ENCODE measurements at places on chromosomes 3 and 15.

DNA sequence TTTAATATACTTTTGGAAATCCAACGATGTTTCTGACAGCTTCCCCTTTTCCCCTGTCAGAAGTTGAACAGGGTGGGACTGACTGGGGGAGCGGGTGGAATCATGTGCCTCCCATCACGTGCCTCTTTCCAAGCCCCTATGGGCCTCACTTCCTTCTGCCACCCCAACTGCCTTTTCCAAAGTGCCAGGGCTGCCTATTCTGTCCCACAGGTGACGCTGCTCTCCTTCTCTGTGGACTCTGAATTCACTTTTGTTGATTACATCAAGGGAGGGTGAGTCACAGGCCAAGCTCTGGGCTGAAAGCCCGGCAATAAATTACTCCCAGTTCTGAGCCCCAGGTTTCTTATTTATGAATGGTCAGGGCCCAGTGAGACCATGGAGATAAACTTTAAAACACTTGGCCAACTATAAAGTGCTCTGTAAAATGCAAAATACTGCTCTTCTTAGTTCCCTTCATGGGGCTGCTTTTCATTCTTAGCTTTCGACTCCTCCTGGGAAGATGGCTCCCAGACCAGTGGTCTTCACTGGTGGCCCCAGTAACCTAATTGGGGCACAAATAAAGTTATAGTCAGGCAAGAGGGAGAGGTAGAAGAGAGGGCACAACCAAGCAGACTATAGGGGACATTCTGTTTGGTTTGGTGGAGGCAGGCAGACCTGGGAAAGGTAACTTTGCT lies 12.3 kb downstream of the CPNE9 start:
- peak; percentile 38 for DNase-seq

DNA sequence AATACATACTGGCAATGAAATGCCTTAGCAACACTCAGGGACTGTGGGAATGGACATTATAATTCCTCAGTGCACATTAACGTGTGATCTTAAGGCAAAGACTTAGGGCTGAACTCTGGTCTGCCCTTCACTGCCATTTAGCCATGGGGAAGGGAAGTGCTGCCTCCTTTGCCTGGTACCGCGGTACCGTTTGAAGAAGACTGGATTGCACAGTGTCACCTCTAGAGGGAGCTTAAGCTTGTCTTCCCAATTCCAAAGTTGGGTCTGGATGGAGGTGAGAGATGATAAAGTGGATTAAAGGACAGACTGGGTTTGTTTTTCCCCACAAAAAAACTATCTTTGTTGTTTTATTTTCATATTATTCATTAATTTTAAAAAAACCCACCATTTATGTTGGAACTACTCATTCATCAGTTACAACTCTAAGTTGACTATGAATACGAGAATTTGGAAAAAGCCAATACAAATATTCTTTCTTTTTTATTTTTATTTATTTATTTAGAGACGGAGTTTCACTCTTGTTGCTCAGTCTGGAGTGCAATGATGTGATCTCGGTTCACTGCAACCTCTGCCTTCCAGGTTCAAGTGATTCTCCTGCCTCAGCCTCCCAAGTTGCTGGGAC lies 60.0 kb upstream of the SYN2 start:
- no peak for DNase-seq

GRCh38 chr3:178236555-178237277 lies 299.5 kb upstream of the KCNMB2 start:
- DNase-seq, result no peak

GRCh38 chr3:27200721-27201489 lies 168.3 kb downstream of the NEK10 start:
- no peak for DNase-seq

- DNase-seq, result no peak
These were observed 586.1 kb downstream of the MECOM start for GRCh38 chr3:169077394-169077906.

GRCh38 chr3:188284455-188285212 lies 130.7 kb downstream of the LPP start:
- no peak for DNase-seq

DNA sequence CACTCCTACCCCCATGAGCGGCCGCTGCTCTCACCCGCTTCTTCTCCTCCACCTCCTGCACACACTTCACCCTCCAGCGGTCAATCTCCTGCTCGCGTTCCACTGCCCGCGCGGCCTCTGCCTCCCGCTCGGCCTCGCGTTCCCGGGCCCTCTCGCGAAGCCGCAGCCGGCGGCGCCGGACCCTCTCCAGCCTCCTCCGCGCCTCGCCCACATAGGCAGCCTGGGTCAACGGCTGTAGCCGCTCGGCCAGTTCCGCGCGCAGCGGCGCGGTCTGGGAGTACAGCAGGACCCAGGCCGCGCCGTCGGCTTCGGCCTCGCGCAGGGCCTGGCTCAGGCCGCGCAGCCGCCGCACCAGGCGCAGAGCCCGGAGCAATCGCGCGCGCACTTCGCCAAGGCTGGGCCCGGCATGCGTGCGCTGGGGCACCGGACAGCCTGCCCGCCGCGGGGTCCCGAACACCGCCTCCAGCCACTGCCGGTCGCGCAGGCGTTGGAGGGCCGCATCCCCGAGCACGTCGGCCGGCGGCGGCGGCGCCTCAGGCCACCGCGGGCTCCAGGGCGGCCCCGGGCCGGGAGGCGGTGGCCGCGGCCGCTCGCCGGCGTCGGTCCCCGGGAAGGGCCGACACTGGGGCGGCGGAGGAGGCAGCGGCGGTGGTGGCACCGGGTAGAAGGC lies 595 bp downstream of the PDCD7 start:
- DNase-seq, result no peak

DNA sequence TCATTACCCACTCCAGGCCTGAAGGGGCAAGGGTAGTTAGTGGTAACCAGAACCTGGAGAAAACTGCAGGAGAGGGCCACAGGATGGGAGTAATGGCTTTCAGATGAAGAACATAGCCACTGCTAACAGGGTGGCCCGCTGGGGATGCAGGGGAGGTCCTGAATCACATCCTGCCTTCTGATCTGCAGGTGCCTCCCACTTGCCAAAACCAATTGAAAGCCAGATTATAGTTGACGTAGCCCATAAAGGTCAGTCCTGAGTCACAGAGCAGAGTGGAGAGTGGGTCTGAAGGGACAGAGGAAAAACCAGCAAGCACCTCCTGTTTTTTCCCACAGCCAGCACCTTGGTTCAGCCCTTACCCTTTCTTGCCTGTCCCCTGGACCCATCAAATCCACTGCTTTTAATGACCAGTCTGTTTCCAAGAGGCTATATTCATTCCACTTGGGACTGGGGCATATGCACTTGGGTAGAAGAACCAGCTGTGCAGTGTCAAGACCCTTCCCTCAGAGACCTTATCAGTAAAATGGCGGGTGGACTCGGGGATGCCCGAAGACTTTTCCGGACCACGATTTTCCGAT lies 646 bp upstream of the SLC35G2 start:
- no peak for DNase-seq

GRCh38 chr15:25811481-25811906 lies 51.6 kb downstream of the ATP10A start:
- no peak for DNase-seq

GRCh38 chr15:80778964-80779657 lies at the start of gene CEMIP:
Gene CEMIP, plus strand, starts transcription at chr15:80779370. Its CDS starts 94,510 bp downstream, at chr15:80873880.
- DNase-seq, result no peak

DNA sequence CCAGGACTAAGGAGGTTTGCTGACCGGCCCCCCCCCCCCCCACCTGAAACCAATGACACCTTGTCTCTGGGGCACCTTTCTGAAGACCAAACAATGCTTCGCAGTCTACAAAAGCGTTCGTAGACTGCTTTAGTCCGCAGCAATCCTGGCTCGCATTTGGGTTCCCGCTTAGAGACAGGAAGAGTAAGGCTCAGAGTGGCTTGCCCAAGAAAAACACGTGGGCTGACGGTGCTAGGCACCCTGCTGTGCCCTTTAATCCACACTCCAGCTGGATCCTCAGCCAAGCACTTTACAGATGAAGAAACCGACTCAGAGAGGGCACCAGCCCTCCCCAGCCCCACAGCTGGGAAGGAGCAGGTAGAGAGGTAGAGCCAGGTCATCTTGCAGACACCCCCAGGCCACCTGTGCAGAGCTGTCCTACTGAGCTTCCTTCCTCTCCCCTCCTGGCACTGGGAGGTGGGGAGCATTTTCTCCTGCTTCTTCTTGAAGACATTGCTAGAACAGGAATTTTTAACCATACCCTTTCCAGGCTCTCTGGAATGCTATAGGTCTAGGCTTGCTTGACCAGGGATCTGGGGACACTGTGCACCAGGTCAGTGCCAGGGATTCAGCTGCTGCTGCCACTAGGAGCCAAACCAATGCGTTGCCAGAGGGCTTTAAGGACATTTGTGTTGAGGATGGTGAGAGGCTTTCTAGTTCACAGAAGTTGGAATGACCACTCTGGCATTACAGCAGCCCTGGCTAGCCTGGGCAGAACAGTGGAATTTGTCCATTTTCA lies 1.0 kb upstream of the KLF15 start:
- DNase-seq, result no peak

- no peak for DNase-seq
These were observed 945.1 kb downstream of the EPHA3 start for GRCh38 chr3:90052425-90052950.

DNA sequence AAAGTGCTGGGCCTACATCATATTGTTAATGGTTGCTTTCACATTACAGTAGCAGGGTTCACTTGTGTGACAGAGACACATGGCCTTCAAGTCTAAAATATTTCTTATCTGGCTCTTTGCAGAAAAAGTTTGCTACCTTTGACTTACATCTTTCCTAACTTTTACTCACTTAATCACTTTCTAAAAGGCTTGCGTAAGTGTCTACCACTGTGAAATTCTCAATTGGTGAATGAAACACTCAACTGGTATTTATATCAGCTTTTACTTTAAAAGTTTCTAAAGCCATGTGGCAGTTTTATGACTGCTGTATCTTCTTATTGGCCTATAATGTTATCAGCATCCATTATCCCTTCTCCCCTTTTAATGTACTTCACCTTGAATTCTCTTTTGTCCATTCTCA lies 554.5 kb downstream of the ZIC1 start:
- DNase-seq, result no peak

DNA sequence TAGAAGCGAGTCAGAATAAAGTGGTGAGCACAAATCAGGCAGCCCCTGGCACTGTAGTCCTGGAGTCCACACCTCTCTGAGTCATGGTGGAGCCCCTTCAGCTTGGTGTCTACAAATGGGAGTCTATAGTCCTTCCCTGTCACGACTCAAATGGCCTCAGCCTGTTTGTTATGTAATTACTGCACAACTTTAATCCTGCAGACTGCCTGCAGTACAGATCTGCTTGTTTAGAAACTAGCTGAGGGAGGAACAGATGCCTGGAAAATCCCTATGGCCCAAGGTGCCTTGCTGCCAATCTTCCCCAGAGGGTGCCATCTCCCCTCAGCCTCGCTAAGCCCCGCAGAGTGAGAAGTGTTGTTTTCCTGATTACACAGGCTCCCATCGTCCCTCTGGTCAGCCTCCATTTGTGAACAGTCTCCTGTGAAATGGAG lies 3.9 kb upstream of the CXCR6 start:
- DNase-seq, result no peak

- no peak for DNase-seq
These were observed 25.6 kb upstream of the LCTL start for GRCh38 chr15:66591322-66591862.

GRCh38 chr15:42921342-42921731 lies 759 bp upstream of the TTBK2 start:
- no peak for DNase-seq

DNA sequence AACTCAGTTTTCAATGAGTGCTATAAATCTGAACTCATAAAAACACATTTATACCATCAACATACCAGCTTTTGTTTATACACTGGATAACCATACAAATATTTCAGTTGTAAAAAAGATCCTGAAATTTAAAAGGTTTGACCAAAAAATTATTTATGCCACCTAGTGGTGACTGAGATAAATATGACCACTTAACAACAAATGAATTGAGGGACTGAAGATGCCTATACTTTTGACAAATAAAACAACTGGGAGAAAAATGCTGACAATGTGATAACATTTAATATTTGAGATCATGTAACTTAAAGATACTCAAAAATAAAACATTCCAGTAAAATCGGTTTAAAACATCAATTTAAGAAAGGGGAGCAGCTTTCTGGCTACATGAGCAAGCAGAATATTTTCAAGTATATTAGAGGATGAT lies 30.4 kb downstream of the ATG3 start:
- peak; percentile 9 for DNase-seq

- DNase-seq, result no peak
These were observed 113.5 kb upstream of the LRRN1 start for GRCh38 chr3:3685721-3686120.

GRCh38 chr3:11199902-11200845 lies 45.9 kb downstream of the HRH1 start:
- no peak for DNase-seq

- no peak for DNase-seq
These were observed 179.8 kb upstream of the SLC2A2 start for GRCh38 chr3:171206283-171206682.

DNA sequence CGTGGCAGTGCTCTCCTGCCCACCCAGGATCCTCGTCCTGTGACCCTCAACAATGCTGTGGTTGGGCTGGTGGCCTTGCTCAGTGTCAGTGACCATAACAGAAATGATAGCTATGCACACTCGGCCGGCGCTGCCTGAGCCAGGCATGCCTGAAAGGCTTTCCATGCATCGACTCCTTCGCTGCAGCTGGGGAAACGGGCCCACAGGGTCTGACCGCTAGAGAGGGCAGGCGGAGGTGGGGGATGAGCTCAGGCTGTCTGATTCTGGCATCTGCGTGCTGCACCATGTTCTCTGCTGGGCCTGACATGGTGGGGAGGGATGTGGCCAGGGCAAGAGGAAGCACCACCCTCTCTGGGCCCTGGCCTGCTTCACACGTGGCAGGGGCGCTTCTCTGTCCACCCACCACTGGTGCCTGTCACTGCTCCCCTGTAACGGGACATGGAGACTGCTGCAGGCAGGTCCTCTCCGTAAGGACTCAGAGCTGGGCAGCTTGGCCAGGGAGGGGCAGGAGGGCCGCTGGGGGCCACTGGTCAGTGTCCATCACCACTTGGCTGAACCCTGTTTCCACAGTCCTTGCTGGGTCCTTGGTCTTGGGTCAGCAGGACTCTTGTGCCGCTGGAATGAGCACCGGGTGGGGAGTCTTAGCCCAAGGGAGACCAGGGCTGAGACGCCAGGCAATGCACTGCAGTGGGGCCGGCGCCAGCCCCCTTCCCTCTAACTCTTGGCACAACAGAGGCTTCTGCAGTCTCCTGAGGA lies 64.1 kb upstream of the RPL32 start:
- DNase-seq, result no peak

GRCh38 chr3:151011427-151011826 lies 38.9 kb upstream of the CLRN1 start:
- DNase-seq, result no peak

DNA sequence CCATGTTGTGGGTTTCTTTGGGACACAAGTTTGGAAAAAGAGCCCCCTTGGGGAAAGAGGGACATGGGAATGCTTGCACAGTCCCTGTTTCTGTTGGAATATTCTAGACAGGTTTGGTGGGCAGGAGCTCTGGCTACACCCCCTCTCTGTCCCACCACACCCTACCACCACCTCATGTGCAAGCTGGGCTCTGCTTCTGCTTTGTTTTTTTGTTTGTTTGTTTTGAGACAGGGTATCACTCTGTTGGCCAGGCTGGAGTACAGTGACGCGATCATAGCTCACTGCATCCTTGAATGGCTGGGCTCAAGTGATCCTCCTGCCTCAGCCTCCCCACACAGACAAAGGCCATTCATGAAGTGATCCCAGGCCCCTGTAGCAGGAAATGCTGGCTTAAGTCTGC lies 56.9 kb upstream of the FGD5 start:
- DNase-seq, result no peak

- DNase-seq, result no peak
These were observed 535.2 kb downstream of the OCA2 start for GRCh38 chr15:27563765-27564370.
